ENCODE measurements at places on chromosomes 13 and 19. TPM values are rescaled to one million over a fixed set of nuclear protein-coding genes. Genes with fewer than 3 reads are reported as not detected.

GRCh38 chr13:98939660-98940191 lies 38.1 kb downstream of the DOCK9 start:
- no peaks in the 10 kb centered on the region for H3K27me3 ChIP-seq
- H3K4me1 ChIP-seq: no peaks in the 10 kb centered on the region
- no peak for DNase-seq
- H3K36me3 ChIP-seq: peaks cover 9% of the 10 kb centered on the region
- H3K27ac ChIP-seq: no peak overlapping the region

DNA sequence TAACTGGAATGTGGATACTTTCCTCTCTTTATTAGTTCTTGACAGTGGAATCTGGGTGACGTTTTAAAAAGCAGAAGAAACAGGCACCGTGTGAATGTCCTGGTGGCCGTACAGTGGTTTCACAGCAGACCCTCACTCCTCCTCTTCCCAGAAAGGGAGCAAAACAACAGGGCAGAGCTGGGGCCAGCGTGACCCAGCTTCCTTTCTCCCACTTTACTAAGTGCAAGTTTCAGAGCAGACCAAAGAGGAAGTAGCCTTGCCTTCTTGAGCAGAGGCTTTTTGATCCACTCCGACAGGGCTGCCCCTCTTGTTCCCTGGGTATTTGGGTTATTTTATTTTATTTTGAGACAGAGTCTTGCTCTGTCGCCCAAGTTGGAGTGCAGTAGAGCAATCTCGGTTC lies 19.6 kb upstream of the C19orf33 start:
- H3K27ac ChIP-seq: peak overlapping the region; percentile 77
- peaks cover 31% of the 10 kb centered on the region for H3K36me3 ChIP-seq
- H3K4me1 ChIP-seq: peaks cover 26% of the 10 kb centered on the region
- H3K27me3 ChIP-seq: no peaks in the 10 kb centered on the region
- H3K4me3 ChIP-seq: no peak overlapping the region

GRCh38 chr13:94602467-94602866 lies 810 bp downstream of the GPR180 start:
- H3K27ac ChIP-seq: peak overlapping the region; percentile 45
- H3K4me3 ChIP-seq: peak overlapping the region; percentile 79
- peaks cover 28% of the 10 kb centered on the region for H3K4me1 ChIP-seq

Gene ZNF790
- 4.6 TPM for total RNA-seq

Gene FXYD1
- total RNA-seq: 0.71 TPM

DNA sequence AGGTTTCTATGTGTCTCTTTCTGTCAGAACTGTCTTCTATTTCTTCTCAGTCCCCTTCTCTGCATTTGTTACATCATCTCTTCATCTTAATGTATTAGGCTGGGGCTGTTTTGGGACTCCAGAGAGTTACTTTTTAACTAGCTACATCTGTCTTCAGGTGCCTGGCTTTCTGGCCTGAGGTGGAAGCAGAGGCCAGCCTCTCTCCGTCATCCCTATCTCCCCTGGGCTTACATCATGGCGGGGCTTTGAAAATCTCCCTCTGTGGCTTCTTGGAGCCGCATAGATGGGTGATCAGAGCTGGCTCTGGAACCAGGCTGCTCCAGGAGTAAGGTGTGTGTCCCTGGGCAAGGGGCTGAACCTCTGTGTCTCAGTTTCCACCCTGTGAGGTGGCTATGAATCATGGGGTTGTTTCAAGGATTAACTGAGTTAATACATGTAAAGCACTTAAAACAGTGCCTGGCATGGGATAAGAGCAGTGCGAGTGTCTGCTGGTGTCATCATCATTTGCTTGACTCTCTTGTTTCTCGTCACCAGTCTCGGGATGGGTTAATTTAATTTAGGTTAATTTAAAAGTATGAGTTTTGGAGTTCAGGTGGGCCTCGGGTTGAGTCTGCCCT lies 2.0 kb downstream of the EPN1 start:
- DNase-seq: no peak
- peak overlapping the region; percentile 100 for H3K4me3 ChIP-seq
- H3K36me3 ChIP-seq: peaks cover 53% of the 10 kb centered on the region
- no peaks in the 10 kb centered on the region for H3K27me3 ChIP-seq

GRCh38 chr19:29517412-29517811 lies 8.4 kb upstream of the VSTM2B start:
- no peaks in the 10 kb centered on the region for H3K36me3 ChIP-seq
- no peak overlapping the region for H3K27ac ChIP-seq
- H3K4me3 ChIP-seq: no peak overlapping the region
- H3K27me3 ChIP-seq: peaks cover 3% of the 10 kb centered on the region

Gene LIM2
- total RNA-seq: not detected

Gene CYP4F8
- total RNA-seq: not detected

Gene ZNF284
- total RNA-seq: 1.1 TPM

Gene PROZ
- total RNA-seq: not detected

Gene SLC10A2
- not detected for total RNA-seq

Gene ZNF729
- not detected for total RNA-seq

Gene SYCN
- total RNA-seq: not detected

GRCh38 chr13:89310943-89311672 lies 1639.9 kb downstream of the SLITRK5 start:
- H3K27me3 ChIP-seq: no peaks in the 10 kb centered on the region
- H3K36me3 ChIP-seq: no peaks in the 10 kb centered on the region
- H3K4me1 ChIP-seq: no peaks in the 10 kb centered on the region
- no peak overlapping the region for H3K4me3 ChIP-seq

Gene CBARP
- 3.7 TPM for total RNA-seq

DNA sequence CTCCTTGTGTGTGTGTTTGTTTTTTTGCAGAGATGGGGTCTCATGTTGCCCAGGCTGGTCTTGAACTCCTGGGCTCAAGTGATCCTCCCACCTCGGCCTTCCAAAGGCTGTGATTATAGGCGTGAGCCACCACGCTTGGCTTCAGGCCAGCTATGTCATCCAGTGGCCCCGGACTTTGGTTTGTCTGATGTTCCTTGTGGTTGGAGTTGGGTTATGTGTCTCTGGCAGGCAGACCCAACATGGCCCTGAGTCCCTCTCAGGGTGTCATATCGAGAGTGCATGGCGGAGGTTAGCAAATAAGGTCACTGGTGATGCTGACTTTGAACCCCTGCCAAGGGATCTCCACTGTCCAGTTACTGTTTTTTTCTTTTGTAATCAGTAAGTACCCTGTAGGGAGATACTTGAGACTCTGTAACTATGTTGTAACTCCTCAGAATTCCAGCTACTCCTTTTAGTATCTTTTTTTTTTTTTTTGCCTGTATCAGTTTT lies 37.3 kb downstream of the SMARCA4 start:
- DNase-seq: no peak
- no peak overlapping the region for H3K4me3 ChIP-seq
- no peaks in the 10 kb centered on the region for H3K4me1 ChIP-seq
- H3K36me3 ChIP-seq: peaks cover 47% of the 10 kb centered on the region
- H3K27me3 ChIP-seq: no peaks in the 10 kb centered on the region
- H3K27ac ChIP-seq: no peak overlapping the region

Gene COX6B2
- total RNA-seq: 1.8 TPM

DNA sequence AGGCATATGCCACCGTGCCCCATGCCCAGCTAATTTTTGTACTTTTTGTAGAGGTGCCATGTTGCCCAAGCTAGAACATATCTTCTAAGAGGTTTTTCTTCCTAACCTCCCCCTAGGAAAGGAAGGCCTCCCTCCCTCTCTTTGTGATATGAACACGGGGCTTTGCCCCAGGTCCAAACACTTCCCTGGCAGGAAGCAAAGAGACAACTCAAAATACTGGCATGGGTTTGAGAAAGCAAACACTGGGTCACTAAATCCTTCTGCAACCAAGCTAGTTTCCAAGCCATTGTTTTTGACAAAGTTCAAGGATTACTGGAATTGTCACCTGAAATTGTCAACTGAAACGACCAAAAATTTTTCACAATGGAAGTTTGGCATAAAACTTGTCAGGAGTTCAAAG lies 8.8 kb downstream of the CC2D1A start:
- H3K27ac ChIP-seq: no peak overlapping the region
- H3K27me3 ChIP-seq: no peaks in the 10 kb centered on the region
- peaks cover 35% of the 10 kb centered on the region for H3K36me3 ChIP-seq
- H3K4me3 ChIP-seq: no peak overlapping the region
- H3K4me1 ChIP-seq: no peaks in the 10 kb centered on the region

DNA sequence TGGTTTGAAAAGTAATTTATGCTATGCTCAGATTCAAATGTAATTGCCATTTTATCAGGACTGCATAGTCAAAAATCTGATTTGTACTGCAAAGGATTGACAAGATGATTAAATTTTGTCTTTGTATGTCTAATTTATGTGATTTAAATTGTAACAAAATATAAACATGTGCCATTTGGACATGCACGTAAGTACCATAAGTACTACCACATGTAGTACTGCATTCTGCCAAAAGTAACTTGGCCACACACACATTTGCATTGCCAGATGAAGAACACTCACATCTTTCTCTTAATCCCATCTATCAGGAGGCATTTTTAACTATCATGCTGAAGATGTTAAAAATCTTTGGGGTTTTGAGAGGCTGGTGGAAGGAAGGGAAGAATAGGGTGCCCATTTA lies 133.3 kb downstream of the KLF12 start:
- peaks cover 7% of the 10 kb centered on the region for H3K4me1 ChIP-seq
- H3K27me3 ChIP-seq: no peaks in the 10 kb centered on the region
- no peak overlapping the region for H3K27ac ChIP-seq
- no peak for DNase-seq

DNA sequence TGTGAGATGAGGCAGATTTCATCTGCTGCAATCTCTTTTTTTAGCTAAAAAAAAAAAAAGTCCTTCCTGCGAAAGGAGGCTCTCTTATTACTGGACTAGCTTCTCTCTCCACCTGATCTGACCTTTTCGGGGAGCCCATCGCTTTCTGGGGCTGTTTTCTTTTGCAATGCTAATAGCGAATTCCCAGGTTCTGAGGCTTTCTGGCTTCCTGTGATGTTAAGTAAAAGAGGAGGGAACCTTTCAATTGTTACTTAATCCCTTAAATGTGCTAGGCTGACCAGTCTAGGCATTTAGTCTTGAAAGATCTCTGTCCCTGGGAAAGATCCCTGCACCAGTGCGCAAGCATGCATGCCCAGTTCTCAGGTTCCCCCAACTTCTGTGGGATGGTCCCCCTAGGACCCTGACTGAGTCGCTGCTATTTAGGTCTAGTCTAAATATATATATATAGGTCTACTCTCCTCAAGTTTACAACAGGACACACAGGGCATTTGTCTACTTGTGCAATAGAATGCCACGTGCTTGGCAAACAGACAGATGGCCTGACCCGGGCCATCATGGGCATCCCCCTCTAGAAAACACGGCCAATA lies 224.7 kb downstream of the ZNF536 start:
- peaks cover 2% of the 10 kb centered on the region for H3K27me3 ChIP-seq
- H3K4me1 ChIP-seq: no peaks in the 10 kb centered on the region
- H3K36me3 ChIP-seq: no peaks in the 10 kb centered on the region
- no peak overlapping the region for H3K4me3 ChIP-seq
- no peak for DNase-seq
- H3K27ac ChIP-seq: no peak overlapping the region

DNA sequence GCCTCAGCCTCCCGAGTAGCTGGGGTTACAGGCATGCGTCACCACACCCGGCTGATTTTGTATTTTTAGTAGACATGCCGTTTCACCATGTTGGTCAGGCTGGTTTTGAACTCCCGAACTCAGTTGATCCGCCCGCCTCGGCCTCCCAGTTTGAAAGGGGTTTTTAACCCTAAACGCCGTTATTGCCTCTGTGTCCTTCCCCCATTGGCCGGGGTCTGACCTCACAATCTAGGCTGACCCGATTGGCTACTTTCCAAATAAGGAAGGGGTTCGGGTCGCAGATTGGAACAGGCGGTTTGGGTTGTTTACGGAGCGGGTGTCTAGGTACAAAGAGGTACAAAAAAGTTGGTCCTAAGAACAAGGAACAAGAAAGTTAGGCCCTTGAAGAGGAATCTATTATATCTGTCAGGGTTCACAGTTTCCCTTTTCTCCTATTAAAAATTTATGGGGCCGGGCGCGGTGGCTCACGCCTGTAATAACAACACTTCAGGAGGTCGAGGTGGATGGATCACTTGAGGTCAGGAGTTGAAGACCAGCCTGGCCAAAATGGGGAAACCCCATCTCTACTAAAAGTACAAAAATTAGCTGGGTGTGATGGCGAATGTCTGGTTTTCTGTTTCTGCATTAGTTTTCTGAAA lies 1.0 kb downstream of the ZNF253 start:
- peak; percentile 43 for DNase-seq
- H3K36me3 ChIP-seq: peaks cover 57% of the 10 kb centered on the region
- peak overlapping the region; percentile 97 for H3K27ac ChIP-seq
- H3K4me1 ChIP-seq: peaks cover 5% of the 10 kb centered on the region
- H3K4me3 ChIP-seq: peak overlapping the region; percentile 93

- DNase-seq: no peak
- H3K36me3 ChIP-seq: no peaks in the 10 kb centered on the region
- no peak overlapping the region for H3K4me3 ChIP-seq
- no peak overlapping the region for H3K27ac ChIP-seq
These were observed 413.3 kb downstream of the KCTD12 start for GRCh38 chr13:76472916-76473315.

DNA sequence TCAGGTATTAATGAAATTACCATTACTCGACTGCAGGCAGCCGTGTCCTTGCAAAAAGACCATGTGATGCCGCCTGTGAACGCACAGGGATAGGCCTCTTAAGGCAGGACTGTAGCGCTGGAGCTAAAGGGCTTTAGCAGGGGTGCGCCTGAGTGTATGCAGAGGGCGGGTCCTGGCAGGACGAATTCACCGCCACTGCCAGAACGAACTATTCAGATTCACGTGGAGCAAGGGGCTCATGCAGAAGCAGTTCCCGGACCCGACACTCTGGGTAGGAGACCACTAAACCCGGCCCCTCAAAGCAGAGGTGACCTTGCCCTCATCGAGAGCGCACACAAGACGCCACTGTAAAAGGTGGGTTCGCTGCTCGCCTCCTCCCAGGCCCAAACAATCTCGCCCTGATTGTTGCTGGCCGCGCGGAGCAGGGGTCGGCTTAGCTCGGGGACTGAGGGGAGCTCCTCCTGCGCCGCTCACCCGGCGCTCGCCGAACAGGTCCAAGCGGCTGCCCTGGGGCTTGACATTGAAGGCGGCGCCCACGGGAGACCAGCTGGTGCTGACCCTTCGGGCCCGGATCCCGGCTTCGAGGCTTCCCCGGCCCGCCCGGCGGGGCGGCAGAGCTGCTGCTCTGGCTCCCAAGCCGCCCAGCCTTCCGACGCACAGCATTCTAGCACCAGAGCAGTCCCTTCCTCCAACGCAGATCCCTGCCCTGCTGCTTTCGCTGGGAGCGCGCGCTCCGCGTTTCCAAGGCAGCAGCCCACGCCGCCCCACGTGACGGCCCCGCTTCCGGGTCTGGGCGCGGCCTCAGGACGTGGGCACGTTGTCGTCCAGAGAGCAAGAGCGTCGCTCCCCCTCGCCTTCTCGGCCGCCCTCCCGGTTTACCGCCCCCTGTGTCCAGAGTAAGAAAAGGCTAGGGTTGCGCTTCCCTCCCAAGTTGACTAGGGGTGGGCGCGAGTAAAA lies at the start of gene MIPEP:
TSS of gene MIPEP (minus strand) at position 743 of the 957 bp plus-strand sequence. CDS start at position 663, 80 bp downstream.
- H3K27me3 ChIP-seq: no peaks in the 10 kb centered on the region
- H3K27ac ChIP-seq: peak within 1 kb of the TSS; percentile 69
- H3K4me1 ChIP-seq: peaks cover 13% of the 10 kb centered on the region

Gene CNN1
- total RNA-seq: not detected

DNA sequence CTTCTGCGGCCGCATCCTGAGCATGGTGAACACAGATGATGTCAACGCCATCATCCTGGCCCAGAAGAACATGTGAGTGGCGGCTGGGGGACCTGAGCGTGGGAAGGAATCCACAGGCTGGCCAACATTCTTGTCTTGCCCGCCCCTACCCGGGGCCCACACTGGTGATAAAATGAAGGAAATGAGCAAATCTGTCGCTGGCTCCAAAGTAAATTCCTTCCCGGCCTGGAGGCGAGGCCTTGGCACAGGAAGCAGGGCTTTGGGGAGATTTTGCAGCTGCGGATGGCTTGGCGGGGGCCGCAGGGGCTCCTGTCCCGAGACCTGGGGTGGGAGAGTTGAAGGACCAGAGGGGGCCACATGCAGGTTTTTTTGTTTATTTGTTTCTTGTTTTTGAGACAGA lies 4.4 kb downstream of the KXD1 start:
- no peaks in the 10 kb centered on the region for H3K27me3 ChIP-seq
- peaks cover 55% of the 10 kb centered on the region for H3K36me3 ChIP-seq
